ENCODE measurements at places on chromosomes 3 and 15.

DNA sequence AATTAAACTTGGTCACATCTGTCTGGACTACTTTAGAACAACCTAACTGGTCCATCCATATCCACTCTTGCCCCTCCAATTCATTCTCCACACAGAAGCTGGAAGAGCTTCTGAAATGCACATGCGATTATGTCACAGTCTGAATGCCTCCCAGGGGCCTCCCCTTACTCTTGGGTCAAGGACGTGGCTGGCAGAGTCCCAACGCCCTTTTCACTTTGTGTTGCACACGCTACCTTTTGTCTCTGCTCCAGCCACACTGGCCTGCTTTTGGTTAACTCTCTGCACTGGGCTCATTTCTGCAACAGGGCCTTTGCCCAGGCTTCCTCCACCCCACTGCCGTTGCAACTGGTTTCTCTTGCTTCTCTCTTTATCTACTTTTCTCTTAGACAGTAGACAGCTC, 245.2 kb downstream of the IL20RB start:
- DNase-seq, result no peak

- no peak for DNase-seq
These were observed 133.7 kb downstream of the FOXB1 start for GRCh38 chr15:60137711-60138396.

- DNase-seq, result no peak
These were observed 194.4 kb upstream of the ONECUT1 start for GRCh38 chr15:52984507-52984906.

DNA sequence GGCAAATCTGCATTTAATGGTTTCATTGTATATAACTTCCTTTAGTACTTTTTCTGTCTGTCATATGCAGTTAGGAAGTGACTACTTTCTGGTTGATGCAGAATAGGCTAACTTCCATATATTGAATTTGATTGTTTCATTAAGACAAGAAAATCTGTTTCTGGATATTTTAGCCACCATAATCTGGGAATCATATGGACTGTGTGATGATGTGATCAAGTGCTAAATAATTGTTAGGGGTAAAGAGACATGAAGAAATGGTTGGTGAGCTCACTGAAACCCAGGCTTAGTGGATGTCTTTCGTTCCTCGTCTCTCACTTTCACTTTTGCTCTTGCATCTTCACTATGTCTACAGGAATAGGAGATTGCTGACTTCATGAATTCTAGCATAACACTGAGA, 3.5 kb upstream of the MNS1 start:
- no peak for DNase-seq

- no peak for DNase-seq
These were observed 56.4 kb upstream of the NR2F2 start for GRCh38 chr15:96274087-96274440.

DNA sequence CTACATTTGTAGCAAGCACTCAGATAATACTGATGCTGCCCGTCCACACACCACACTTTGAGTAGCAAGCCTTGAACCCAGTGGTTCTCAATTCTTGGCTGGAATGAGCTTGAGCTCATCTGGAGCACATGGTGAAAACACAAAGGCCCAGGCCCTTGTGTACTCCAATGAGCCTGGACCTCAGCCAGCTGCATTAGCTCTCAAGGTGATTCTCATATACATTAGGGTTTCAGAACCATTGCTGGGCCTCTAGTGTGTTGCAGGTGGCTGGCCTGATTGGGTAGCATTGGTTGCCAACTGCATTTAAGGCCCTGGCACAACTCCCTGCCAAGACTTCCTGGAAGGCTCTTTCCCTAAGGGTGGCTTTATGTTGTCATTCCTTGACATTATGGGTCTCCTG, 23.4 kb upstream of the ZFAND6 start:
- peak; percentile 87 for DNase-seq

DNA sequence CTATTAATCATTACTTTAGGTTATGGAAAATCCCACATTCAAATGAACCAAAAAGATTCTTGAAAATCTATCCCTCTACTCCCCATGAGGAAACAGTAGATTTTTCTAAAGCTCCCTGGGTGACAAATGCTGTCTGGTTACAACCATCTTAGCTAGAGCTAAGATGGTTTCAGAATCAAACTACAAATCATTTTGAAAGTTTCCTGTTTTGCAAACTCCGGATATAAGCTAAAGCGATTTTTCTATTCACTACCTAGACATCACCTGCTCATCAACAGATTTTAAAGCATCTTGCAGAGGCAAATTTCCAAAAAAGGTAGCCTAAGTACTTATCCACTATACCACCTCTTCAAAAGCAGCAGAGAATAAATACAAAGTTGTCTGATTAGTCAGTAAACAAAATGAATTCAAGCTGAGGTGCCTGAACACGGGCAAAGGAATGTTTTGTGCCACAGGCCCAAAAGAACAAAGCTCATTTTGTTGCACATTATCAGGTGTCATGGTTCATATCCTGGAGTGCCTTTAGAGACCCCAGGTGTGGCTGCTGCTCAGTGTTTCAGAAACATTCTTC, 204.9 kb downstream of the TNIK start:
- no peak for DNase-seq
